ENCODE measurements at places on chromosomes 4 and X. TPM values are rescaled to one million over a fixed set of nuclear protein-coding genes. Genes with fewer than 3 reads are reported as not detected.

GRCh38 chr4:90027565-90027964, 99.6 kb upstream of the CCSER1 start:
- no peak for DNase-seq

- DNase-seq, result no peak
These were observed 437.8 kb upstream of the FAM241A start for GRCh38 chr4:111707491-111707890.

GRCh38 chr4:2489841-2490552, 21.1 kb downstream of the RNF4 start:
- no peak for DNase-seq

- DNase-seq, result no peak
These were observed 4.6 kb downstream of the CTBP1 start for GRCh38 chr4:1244081-1244977.

DNA sequence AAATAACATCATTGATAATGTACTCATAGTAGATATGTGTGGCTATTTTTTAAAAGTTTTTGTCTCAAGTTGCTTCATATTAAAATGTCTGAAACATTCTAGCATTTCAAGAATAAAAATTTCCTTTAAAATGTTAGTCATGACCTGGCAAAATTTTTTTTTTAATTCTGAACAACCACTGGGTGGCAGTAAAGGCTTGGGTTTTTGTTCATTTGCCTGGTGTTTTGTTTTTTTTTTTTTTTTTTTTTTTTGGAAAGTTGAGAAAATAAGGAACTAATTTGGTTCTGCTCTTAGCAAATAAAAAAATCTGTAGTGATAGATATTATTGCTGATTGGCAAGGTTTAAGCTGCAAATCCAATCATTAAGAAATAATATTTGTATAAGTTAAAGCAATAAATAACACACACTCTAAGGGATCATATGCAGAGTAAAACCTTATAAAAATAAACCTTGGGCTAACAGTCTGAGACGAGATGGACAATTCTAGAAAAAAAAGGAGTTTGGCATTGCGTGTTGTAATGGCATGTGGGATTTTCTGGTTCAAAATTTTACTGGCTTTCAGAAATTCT, 81.4 kb downstream of the CEP44 start:
- DNase-seq, result peak; percentile 15

DNA sequence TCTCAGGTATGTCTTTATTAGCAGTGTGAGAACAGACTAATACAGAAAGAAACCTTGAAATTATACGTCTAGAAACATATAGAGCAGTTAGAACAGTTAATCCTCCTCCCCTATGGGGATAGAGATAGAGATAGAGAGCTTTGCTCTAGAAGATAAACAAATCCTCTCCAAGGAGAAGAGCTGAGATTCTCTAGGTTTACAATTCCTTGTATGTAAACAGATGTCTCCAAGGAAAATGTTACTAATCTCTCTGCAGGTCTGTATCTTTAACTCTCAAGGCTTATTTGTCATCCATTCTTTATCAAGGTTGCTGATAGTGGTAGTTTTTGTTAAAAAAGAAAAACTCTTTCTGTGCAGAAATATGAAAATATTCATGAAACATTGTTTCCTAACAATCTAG, 282.1 kb upstream of the GIMD1 start:
- no peak for DNase-seq

GRCh38 chr4:98504091-98504490, 154.3 kb downstream of the TSPAN5 start:
- DNase-seq, result no peak

DNA sequence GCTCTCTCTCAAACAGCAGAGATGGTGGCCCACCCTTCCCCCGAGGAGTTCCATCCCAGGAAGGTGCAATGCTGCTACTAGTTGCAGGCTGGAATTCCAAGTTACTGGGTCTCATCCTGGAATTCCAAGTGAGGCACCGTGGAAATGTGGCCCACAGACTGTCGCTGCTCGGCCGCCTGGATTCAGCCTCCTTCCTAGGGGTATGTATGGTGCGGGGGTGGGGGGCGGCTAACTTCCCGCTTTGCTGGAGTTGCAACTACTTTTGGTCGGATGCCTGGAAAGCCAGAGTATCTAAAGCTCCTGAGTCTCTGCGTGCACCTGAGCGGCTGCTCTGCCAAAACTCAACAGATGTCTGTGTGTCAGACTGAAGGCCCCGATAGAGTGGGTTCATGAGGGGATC, 1146.2 kb downstream of the RPA4 start:
- no peak for DNase-seq

DNA sequence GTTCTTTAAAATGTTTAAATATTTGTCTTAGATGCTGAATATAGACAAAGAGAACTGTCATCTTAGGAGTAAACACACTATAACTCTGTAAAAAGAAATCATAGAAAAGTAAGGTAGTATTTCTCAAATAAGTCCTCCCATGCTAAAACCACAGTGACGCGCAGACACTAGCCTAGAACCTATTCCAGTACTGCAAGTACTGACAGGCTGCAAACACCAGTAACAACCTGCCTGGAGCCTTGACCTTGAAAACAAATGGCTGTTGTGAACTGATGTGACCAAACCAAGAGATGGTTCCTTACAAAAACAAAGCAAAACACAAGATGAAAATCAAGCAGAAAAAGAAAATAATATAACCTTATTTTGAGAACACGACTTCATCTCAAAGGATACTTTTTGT, 8.5 kb downstream of the TIFA start:
- DNase-seq, result no peak

DNA sequence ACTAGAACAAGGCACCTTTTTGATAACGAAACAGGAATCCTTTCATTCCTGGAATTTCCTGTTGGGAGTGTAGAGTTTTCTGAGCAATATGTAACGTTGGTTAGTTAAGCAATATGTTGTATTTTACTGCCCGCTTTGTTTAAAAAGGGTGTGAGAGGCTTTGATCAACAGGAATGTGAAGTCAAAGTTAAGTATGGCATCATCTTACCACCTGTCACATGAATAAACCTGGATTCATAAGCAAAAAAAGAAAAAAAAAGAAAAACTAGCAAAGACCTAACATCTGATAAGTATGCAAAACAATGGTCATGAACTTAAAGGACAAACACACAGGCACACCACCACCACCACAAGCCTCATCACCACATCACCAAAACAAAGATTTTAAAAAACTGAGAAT, 7.1 kb upstream of the CXCL5 start:
- DNase-seq, result no peak

DNA sequence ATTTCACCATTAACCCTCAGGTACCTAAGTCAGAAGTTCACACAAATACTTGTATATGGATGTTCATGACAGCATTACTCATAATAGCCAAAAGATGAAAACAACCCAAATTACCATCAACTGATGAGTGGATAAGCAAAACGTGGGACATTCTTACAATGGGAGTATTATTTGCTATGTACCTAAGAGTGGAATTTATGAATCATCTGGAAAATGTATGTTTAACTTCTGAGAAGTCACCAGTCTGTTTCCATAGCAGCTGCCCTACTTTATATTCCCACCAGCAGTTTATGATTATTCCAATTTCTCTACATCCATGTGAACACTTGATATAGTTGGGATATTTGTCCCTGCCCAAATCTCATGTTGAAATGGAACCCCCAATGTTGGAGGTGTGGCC, 1478.9 kb downstream of the PCDH19 start:
- DNase-seq, result no peak

GRCh38 chrX:138885886-138886285, 174.4 kb upstream of the FGF13 start:
- DNase-seq, result no peak

DNA sequence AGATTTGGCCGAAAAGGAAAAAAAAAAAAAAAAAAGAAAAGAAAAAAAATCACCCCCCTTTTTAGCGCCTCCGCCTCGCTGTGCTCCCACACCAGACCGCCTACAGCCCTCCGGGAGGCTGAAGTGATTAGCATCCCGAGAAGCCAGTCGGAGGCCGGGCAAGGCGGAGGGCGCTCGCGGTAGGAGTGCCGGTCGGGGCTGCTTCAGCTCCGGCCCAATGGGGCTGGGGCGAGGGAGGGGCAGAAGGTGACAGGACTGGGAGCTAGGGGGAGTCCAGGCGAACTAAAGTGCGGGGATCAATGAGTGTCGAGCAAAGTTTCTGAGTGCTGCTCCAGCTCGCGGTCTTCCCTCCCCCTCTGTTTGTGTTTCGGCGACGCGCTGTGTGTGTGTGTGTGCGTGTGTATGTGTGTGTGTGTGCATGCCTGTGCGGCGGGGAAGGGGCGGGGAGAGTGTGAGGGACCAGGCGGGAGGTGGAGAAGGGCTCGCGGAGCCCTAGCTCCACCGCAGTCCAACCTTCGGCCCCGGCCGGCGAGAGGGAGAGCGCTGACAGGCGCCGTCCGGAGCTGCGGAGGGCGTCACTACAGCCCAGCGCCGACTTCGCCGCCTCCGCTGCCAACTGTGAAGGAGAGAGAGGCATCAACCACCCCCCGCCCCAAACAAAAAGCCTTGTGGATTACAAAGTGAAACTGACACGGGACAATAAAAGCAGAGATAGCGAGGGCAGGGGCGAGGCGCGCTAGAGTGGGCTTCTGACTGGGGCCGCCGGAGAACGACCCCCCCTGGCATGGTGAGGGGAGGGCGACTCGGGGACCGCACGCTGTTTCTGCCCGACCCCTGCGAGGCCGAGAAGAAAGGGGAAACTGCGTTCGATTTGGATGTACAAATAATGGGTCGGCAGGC, at the start of gene FAT4:
TSS of gene FAT4 (plus strand) at position 280 of the 900 bp plus-strand sequence. CDS start 1,457 bp downstream, outside the sequence.
- DNase-seq, result peak; percentile 92

DNA sequence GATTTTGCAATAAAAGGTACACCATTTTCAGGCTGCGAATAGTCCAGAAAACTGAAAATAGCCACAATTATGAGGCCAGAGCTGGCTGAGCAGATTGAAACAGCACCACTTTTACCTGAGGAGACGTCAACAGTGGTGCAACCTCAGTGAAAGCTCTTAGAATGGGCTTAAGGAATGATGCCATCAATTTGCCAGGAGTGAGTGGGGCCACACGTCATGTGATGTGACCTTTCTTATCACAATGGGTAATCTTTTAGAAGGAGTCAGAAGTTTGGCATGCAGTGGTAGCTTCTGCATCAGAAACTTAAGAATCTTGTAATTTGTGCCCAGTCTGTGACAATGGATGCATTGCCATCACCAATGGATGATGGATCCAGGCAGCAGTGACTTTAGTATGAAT, 27.6 kb downstream of the ZNF81 start:
- no peak for DNase-seq

XAGE2 gene
- polyA plus RNA-seq, result not detected

TRAM1L1 gene
- polyA plus RNA-seq, result 21.9 TPM

TLR8 gene
- polyA plus RNA-seq, result 0.27 TPM

CXCL11 gene
- polyA plus RNA-seq, result 0.38 TPM
